Activated CD4-positive, CD25-positive, alpha-beta regulatory T cell treated with anti-CD3 and anti-CD28 coated beads, Interleukin-2, amount 50 U/mL, for 72 hours (primary cell): ENCODE measurements at places on chromosomes 6 and 20.
A peak's percentile ranks its signal among the peaks of the same experiment; 100 is the strongest.

- DNase-seq, result no peak
These were observed 27.5 kb downstream of the CAPN11 start for GRCh38 chr6:44185953-44186634.

- peak; percentile 69 for DNase-seq
These were observed 66.5 kb upstream of the IER3 start for GRCh38 chr6:30810813-30811339.

GRCh38 chr6:170277893-170278742 lies 12.8 kb downstream of the DLL1 start:
- DNase-seq, result no peak

GRCh38 chr6:106730718-106731117 lies 101.3 kb downstream of the QRSL1 start:
- DNase-seq, result no peak

DNA sequence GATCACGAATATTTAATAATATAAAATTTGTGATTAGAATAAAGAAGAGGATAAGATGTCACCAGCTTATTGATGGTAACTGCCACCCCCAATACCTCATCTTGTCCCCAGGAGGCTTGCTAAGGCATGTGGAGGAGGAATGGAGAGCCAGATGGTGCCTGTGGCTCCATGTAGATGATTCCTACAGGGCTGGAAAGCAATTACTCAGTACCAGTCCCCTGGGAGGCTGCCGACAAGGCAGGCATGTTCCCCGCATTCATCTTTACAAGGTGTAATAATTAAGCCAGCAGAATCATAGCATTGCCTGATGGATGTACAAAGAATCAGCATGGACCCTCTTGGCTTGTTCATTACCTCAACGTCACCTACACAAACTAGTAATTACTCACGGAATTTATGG lies 155.3 kb downstream of the PLCB1 start:
- no peak for DNase-seq
